ENCODE measurements at places on chromosomes 7 and 10.

DNA sequence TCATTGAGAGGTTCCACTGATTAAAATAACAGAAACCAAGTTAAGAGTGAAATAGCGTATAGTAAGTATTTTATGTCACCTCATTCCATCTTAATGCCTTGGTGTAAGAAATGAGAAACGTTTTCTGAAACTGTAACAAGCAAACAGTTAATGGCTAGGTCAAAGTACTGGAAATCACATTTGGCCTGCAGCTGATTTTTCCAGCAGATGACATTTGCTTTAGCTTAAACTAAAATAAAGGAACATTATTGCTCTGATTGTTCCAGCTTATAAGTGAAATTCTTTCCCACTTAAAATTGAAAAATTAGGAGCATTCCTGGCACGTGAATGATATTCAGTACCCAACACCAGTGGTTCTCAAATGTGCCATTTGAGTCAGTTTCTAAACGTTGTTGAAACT, 213.6 kb upstream of the DPP6 start:
- no peaks in the 10 kb centered on the region for H3K36me3 ChIP-seq
- no peak overlapping the region for H3K27ac ChIP-seq
- no peaks in the 10 kb centered on the region for H3K27me3 ChIP-seq
- no peak for DNase-seq
- H3K4me3 ChIP-seq, result no peak overlapping the region
- no peaks in the 10 kb centered on the region for H3K4me1 ChIP-seq

DNA sequence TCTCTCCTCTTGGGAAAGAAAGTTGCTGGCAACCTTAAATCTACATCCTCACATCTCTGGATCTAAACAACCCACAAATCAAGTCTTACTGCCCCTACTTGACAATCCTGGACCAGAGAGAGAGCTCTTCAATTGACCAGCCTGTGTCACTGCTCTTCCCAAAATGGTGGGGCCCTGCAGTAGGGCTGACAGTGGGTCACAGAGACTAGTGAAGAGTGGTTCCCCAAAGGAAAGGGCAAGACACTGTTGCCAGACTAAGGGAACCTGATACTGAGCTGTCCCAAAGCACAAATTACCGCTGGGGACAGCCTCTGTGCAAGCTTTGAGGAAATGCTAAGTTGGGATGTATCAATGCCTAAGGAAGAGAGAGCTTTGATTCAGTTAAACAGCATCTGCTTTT, 4.5 kb upstream of the GPRIN2 start:
- H3K36me3 ChIP-seq, result no peaks in the 10 kb centered on the region
- H3K4me1 ChIP-seq, result no peaks in the 10 kb centered on the region
- H3K27ac ChIP-seq, result no peak overlapping the region
- no peak for DNase-seq

GRCh38 chr7:112444505-112444904, 5.8 kb upstream of the IFRD1 start:
- H3K4me3 ChIP-seq, result no peak overlapping the region
- DNase-seq, result no peak
- no peak overlapping the region for H3K27ac ChIP-seq
- peaks cover 3% of the 10 kb centered on the region for H3K4me1 ChIP-seq

DNA sequence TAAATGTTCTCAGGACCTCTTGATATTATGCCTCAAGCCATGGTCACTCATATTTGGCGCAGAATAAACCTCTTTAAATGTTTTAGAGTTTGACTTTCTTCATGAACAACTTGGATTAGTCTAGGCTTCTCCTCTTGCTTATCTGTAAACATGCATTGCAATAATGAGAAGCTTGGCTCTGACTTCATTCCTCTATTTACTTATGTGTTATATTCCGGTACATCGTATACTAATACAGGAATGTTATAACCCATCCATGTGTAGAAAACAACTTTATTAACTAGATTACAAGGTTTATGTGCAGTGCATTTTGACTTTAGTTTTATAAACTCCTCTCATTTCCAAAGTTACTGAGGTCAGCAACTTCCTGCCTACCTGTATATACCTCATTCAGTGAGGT, 944.3 kb upstream of the GHITM start:
- DNase-seq, result no peak
- no peak overlapping the region for H3K27ac ChIP-seq
- no peak overlapping the region for H3K4me3 ChIP-seq
- no peaks in the 10 kb centered on the region for H3K36me3 ChIP-seq
- H3K27me3 ChIP-seq, result no peaks in the 10 kb centered on the region
- H3K4me1 ChIP-seq, result no peaks in the 10 kb centered on the region

- no peak overlapping the region for H3K27ac ChIP-seq
- H3K27me3 ChIP-seq, result no peaks in the 10 kb centered on the region
- no peak overlapping the region for H3K4me3 ChIP-seq
- DNase-seq, result no peak
Measured at GRCh38 chr10:119749455-119749854, 23.6 kb downstream of the INPP5F start.

- no peak overlapping the region for H3K27ac ChIP-seq
- H3K27me3 ChIP-seq, result no peaks in the 10 kb centered on the region
- no peaks in the 10 kb centered on the region for H3K36me3 ChIP-seq
- no peak for DNase-seq
Measured at GRCh38 chr7:29444267-29444666, 119.4 kb upstream of the PRR15 start.

Measured in naive thymus-derived CD4-positive, alpha-beta T cell (primary cell).